Stimulated activated CD4-positive, alpha-beta T cell treated with anti-CD3 and anti-CD28 coated beads, Interleukin-2, amount 100 ng/mL, for 4 hours (primary cell): ENCODE measurements at places on chromosomes 4 and X.

- no peak for DNase-seq
Observed at GRCh38 chrX:77444545-77444944, 2.6 kb upstream of the FGF16 start.

DNA sequence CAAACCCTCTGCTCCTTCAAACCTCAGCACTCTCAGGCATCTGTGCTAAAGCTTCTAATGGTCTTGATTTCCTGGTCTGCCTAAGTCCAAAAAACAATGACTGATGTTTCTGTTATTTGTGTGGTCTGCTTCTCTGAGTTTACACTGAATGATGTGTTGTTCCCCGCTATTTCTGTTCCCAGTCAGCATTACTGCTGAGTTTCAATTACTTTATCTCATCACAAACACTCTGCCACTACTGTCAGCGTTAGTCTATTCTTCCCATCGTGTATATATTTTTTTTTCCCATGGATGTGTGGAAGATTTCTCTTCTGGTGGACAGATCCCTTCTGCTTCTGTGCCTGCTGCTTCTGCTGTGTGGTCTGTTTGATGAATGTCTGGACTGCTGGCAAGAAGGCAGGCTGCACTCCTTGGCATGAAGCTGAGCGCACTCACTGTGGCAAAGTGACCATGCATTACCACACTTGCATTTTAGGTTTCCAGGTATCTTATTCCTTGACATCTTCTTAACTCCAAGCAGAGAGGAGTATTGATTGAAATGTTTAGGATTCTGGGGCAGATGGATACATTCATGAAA lies 106.9 kb upstream of the PAQR3 start:
- DNase-seq, result no peak

- no peak for DNase-seq
Observed at GRCh38 chrX:35380808-35381700, 417.1 kb upstream of the MAGEB16 start.

GRCh38 chrX:9233141-9233540 lies 199.2 kb upstream of the FAM9B start:
- no peak for DNase-seq

DNA sequence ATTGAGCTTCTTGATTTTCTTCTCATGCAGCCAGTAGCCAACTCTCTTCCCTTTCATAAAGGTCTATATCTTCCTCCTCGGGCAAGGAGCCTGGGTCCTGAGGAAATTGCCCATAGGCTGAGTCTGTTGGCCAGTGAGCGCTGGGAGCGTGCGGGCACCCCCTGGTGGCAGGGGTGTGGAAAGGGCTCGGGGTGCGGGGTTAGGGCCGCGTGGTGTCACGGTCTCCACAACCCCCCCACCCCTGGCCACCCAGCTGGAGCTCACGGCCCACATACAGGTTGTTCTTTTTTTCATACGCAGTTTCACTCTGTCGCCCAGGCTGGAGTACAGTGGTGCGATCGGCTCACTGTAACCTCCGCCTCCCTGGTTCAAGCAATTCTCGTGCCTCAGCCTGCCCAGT lies 13.1 kb downstream of the RBM10 start:
- DNase-seq, result no peak

DNA sequence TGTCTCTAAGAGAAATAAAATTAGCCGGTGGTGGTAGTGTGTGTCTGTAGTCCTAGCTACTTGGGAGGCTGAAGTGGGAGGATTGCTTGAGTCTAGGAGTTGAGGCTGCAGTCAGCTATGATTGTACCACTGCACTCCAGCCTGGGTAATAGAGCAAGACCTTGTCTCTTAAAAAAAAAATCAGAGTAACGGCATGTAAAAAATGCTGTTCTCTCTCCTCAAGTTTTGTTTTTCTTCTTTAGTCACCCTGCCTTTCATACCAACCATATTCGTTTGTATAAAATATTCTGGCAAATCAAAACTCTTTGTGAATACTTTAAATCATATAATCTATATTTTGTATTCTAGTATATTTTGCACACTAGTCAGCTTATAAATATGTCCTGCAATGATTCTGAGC lies 44.8 kb upstream of the NUDT6 start:
- DNase-seq, result no peak

- DNase-seq, result no peak
Observed at GRCh38 chrX:40090050-40090804, 7.5 kb downstream of the BCOR start.

- DNase-seq, result no peak
Observed at GRCh38 chr4:145982791-145983190, 44.2 kb upstream of the ZNF827 start.

DNA sequence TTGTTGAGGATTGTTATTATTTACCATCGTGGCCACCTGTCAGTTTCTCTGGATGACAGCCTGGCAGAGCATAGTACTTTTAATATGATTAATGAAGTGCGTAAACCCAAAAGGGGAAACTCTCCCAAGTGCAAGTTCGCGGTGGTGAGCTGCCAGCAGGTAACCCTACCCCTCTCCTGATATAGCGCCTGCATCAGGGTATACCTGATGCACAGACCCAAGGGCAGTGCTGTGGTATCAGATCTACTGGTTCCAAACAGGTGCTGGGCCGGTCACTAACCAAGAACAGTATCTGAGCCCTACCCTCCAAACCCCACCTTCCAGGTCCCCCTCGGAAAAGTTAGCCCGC lies 1.6 kb downstream of the RNF150 start:
- no peak for DNase-seq

GRCh38 chrX:129961180-129962083 lies 21.0 kb upstream of the BCORL1 start:
- DNase-seq, result peak; percentile 39
